ENCODE measurements at places on chromosomes 1 and 21.

- DNase-seq, result no peak
Measured at GRCh38 chr1:151060657-151061421, 642 bp downstream of the MLLT11 start.

GRCh38 chr1:156711011-156711817 is 5.8 kb upstream of the CRABP2 start:
- no peak for DNase-seq

DNA sequence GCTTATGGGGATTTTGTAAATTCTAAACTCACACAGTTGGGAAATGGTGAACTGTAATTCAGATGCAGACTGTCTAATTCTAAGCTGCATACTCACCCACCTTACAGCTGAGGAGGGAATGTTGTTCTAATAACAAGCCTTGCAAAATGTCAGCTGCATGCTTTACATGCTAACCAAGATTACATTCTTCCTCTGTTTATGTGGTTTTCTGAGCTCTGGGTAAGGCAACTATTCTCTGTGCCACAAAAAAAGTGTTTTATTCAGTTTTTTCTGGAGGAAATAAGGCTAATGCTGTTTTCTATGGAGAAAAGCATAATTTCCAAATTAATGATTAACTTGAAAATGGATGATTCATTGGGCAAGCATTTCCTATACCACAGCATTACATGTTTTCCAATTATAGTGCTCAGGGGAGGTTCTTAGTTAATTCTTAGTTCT is 64.9 kb downstream of the RGS13 start:
- no peak for DNase-seq

DNA sequence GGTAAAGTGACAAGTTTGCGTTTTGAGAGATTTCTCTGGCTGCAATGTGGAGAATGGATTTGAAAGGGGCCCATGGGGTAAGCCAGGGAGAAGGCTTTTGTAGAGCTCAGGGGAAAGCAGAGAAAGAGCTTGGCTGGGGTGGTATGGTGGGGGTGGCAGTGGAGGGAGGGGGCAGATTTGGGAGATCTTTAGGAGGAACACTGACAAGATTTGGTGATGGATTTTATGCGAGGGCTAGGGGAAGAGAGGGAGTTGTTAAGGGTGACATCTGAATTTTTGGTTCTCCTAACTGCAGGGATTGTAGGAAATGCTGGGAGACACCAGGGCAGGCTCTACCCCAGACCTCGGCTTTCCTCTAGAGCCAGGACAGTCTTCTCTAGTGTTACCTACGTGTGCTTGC is 108.7 kb upstream of the ZNF678 start:
- no peak for DNase-seq

GRCh38 chr21:35236090-35236489 is 187.0 kb upstream of the RUNX1 start:
- no peak for DNase-seq

Measured in activated naive CD4-positive, alpha-beta T cell treated with anti-CD3 and anti-CD28 coated beads for 36 hours (primary cell).